ENCODE measurements at places on chromosomes 13 and 19.

DNA sequence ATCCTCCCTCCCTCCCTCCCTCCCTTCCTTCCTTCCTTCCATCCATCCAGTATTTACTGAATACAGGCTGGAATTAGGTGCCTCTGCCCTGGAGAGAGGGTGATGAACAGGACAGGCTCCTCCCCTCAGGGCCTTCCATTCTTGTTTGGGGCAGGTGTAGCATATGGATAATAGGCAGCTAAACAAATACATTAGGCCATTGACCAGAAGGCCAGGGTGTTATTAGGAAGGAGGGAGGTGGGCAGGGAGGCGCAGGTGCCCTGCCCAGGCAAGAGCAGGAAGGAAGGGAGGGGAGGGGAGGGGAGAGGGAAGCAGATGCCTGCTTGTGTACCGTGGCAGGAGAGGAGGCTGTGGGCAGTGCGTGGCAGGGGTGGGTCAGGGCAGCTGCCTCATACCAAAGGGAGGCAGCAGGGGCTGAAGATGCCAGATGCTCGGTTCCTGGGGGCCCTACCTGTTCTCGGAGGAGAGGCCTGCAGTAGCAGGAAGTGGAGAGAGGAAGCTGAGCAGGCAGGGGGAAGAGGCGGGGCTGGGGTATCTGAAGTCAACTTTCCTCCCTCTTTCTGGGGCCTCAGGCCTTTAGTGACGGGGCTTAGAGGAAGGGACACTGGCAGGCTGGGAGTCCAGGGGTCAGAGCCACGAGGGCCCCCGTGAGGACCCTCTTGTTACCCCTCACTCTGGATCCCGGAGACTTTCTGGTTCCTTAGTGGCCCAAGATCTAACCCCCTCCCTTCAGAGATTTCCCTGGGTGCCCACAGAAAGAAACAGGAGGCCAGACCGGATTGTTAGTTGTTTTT, at the start of gene RINL:
Gene RINL (minus strand): TSS at position 495 of the 794 bp plus-strand sequence. CDS start 1,533 bp downstream, outside the sequence.
- no peak for DNase-seq

DNA sequence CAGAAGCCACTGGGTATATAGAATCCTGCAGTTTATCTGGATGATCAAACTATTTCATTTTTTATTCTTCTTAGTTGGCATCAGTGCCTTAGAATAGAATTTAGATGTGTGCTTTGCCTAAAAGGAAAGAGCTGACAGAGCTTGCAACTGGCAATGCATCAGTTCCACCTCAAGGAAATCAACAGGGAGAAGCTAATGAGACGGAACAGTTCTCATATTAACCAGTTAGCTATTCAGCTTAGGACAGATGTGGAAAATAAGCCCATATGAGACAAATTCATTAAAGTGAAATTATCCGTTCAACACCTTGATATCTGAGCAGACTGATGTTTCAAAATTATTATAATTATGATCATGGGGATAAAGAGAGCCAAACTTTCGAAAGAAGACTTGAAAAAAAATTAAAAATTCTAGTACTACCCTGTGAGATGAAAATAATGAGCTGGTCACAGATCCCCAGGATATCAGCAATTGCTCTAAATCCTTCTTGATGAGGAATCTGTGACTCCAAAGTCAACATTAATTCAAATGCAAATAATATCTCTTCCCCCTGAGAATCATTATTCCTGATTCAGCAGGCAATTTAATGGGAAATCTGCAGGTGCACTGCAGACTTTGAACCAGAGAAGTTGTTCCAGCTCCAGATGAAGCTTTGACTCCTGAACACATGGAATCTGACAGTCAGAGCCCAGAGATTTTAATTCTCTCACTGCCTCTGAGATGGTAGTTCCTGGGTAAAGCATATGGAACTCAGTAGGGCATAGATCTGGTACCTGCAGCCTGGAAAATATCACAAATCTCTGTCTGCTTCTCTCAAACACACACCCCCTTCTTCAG, 486.8 kb downstream of the FOXO1 start:
- no peak for DNase-seq

GRCh38 chr13:113855012-113855921, 8.6 kb downstream of the GAS6 start:
- peak; percentile 90 for DNase-seq

DNA sequence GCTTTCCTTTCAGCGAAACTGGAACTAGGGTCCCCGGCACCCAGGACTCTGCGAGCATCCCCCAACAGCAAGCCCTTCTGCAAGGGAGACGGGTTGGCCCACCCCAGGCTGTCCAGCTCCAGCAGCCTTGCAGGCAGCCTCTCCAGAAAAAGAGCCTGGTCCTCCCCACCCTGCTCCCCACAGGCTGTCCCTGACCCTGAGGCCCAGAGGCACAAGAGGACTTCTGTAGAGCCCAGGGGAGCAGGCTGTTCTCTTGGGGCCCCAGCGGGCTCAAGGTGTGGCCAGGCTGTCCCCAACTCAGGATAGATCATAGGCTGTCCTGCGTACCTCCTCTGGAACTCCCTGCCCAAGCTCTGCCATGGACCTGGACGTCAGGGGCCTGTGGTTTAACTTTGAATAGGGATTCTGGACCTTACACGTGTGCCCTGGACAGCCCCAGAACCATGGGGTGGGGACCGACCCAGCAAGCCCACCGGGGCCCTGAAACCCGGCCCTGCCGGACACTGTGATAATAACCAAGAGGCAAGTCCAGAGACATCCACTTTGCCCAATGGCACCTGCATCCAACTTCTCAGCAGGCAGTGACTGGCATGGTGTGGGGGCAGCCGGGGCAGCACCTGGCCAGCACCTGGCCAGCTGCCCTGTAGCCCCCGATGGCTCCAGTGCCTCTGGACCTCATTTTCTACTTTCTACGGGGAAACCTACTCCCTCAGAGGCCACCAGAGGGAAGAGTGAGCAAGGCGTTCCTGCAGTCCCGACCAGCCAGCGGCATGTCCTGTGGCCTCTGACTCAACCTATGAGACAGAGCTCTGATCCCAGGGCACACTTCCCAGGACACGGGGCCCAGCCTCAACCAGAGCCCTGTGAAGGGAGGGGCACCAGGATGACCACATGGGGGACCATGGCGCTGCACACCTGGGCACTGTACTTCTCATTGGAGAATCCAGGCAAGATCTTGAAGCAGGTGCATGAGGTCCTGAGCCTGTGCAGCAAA, 50.9 kb upstream of the TPM4 start:
- peak; percentile 73 for DNase-seq

DNA sequence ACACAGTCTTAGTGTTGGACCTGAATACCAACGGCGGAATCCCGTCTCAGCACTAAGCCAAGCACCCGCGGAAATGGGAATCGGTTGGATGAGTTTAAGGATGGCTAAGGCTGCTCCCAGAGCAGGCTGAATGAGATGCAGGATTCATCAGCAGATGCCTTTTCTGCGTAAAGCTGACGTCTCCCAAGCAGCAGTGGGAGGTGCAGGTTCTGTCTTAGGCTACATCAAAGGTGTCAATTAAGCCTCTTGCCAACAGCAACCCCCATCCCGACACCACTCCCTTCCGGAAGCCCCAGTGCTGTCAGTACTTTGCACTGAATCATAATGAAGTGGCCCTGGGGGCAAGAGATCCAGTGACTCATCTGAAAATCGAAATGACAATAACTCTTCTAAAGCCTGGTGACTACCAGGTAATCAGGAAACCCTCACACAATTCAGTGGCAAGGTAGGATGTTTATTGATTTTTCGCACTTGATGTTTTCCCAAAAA, 275.6 kb downstream of the DCLK1 start:
- peak; percentile 24 for DNase-seq
